Fibroblast of mammary gland (primary cell): ENCODE measurements at places on chromosomes 7 and 10.

DNA sequence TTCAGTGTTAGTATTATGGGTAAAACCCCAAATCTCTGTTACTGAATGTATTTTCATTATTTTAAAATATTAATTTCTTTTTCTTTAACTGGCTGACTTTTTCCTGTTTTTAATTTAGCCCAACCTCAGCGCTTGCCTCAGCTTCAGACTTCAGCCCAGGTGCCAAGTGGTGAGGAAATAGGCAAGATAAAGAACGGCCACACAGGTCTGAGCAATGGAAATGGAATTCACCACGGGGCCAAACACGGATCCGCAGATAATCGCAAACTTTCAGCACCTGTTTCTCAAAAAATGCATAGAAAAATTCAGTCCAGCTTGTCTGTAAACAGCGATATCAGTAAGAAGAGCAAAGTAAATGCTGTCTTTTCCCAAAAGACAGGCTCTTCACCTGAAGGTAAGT lies 57.5 kb downstream of the MDFIC start:
- peak; percentile 58 for DNase-seq

- peak; percentile 75 for DNase-seq
Measured at GRCh38 chr10:4661511-4662255, 164.3 kb upstream of the AKR1E2 start.

DNA sequence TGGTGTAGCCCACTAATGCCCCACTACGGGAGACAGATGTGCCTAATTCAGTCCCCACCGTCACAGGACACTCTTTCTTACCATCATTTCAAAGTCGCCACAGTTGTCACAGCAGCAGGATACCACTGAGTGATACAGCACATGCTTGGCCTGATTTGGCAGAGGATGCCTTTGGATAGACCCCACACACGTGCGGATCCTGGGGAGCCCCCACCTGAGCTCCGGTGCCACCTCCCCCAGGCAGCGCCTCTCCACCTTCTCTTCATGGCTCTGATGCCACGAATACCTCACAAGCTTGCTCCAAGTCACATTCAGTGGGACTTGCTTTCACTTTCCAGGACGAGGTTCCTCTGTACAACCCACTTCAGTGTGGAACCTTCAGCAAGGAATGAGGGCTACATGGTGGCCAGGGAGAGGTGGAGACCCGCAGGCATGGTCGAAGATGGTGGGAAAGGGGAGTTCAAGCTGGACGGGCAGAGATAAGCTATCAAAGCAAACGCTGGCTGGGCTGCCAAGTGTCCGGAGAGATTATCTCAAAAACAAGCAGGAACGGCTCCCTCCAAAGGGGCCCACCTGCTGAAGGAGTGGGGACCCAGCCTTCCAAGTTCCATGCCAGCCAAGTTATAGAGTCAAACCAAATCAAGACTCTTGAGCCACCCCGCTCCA lies 107.4 kb downstream of the ZRANB1 start:
- no peak for DNase-seq

- DNase-seq = no peak
Measured at GRCh38 chr10:117441361-117441760, 66.1 kb upstream of the PDZD8 start.

GRCh38 chr10:89213191-89213808 lies 6.2 kb upstream of the CH25H start:
- DNase-seq = peak; percentile 66

- DNase-seq = no peak
Measured at GRCh38 chr10:427761-428519, 261.5 kb downstream of the DIP2C start.

DNA sequence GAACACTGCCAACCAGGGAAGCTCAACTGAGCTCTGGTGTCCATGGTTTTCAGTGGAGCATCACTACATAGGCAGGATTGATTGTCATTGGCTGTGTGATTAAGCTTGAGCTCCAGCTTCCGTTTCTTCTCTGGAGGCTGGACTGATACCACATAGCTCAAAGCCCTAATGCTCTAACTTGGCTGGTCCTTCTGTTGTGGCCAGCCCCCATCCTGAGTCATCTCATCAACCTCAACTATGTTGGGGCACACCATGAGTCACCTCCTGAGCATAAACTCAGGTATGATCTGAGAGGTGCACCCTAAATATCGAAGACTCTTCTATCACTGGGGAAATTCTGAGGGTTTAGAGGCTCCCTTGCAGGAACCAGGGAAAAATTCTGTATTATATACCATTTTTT lies 114.5 kb upstream of the INHBA start:
- peak; percentile 70 for DNase-seq

GRCh38 chr10:83075016-83075814 lies 1064.1 kb upstream of the GHITM start:
- DNase-seq = no peak

DNA sequence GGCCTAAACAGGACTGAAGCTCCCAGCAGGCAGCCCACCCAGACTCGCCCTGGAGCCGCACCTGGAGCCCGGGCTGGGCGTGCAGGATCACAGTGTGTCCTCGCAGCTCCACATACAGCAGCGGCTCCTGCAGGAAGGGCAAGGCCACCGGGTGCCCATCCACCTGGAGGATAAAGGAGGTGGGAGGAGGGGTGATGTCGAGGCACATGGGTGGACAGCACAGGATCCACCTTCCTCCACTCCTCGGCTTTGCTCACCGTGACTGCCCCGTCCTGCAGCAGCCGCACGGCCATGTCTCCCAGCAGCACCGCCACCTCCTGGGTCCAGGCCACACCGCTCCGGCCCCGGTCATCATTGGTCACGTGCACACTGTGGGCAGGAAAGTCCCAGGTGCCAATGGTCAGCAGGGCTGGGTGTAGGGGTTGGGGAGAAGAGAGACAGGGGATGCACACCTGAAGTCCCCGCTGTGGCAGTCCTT lies 16.8 kb downstream of the ATP6V1F start:
- DNase-seq = no peak

DNA sequence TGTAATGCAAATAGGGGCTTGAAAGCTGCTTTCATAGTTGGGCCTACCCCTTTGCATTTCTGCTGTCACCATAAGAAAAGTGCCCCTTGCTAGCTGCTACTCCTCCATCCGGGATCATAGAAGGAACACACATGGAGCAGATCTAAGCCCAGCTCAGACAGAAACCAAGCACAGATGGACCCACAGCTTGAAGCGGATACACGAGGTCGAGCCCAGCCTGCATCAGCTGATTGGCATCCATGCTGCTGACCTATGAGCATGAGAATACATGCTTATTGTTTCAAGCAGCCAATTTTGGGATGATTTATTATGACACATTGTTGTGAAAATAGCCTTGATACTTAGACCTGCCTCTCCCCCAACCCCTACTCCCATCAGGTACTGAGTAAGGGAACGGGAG lies 109.2 kb downstream of the ZNF467 start:
- DNase-seq = no peak

GRCh38 chr10:81108516-81109199 lies 571.0 kb downstream of the SH2D4B start:
- DNase-seq = no peak

- peak; percentile 43 for DNase-seq
Measured at GRCh38 chr7:90747516-90747915, 151.4 kb downstream of the CDK14 start.

DNA sequence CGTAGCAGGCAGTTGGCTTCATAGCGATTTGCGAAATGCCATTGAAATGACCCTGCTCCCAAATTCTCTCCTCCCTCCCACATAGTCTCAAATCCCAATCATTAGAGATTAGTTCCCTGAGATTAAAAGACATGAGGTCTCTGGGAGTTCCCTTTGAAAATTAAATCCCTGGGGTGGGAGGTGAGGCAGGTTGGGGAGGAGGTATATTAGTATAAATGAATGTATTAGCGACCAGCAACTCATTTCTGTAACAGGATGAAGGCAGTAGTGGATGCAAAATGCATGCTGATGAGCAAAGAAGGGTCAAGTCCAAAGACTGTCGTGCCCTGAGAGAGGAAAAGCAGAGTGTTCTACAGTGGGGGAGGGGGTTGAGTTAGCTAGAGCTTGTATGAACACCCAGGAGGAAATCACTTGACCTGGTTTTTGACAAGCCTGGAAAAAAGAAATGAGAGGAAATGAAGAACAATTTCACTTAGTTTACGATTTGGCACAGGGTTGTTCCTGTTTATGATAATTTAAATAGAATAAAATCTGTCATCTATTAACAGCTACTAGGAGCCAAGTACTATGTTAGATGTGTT lies 79.6 kb upstream of the MTPN start:
- no peak for DNase-seq

GRCh38 chr7:139645572-139646523 lies 122.4 kb downstream of the CLEC2L start:
- DNase-seq = peak; percentile 90

- peak; percentile 6 for DNase-seq
Measured at GRCh38 chr7:37832194-37832593, 16.2 kb upstream of the NME8 start.

- DNase-seq = no peak
Measured at GRCh38 chr7:7399707-7400106, 136.0 kb downstream of the COL28A1 start.

DNA sequence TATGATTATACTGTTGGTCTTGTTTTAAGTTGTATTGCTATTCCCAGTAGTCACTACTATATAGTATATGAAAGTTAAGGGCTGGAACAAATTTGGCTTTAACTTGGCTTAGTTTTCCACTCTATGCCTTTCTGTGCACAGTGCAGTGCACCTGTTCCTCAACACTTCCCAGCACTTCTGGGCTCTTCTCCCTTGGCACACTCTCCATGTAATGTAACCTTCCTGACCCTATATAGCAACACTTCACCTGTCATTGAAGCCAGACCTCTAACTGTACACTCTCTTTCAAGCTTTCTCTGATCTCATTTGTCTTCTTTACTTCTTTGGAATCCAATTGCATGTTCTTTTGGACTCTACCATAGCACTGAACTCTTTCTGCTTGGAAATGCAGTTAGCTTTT lies 83.9 kb upstream of the SMIM30 start:
- no peak for DNase-seq

GRCh38 chr7:30133736-30134610 lies 813 bp upstream of the MTURN start:
- DNase-seq = no peak

DNA sequence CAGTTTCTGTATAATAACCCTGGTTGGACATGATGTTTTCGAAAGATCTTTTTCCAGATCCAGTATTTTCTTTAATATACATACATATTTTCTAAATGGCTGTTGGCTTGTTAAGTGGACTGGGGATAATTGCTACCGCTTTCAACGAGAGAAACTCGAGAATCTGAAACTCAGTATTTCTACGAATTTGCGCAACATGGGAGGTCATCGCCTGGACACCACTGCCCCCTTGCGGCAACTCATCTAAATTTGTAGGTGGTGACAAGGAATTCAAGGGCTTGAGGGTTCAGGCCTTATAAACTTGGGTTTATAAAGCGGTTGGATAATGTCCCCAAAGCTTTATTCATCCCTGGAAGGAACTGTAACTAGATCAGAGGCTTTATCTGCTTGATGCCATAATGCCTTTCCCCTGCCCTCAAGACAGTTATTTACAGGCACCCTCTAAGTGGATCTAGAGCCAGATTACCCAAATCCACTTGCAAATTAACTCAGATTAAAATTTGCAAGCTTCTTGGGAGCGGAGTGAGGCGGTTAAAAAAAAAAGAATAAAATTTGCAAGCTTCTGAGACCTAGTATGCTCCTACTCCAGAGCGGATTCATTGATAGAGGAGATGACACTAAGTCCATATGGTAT lies 21.3 kb upstream of the KCNK18 start:
- DNase-seq = peak; percentile 74

GRCh38 chr7:2958416-2959102 lies 85.1 kb downstream of the CARD11 start:
- no peak for DNase-seq

DNA sequence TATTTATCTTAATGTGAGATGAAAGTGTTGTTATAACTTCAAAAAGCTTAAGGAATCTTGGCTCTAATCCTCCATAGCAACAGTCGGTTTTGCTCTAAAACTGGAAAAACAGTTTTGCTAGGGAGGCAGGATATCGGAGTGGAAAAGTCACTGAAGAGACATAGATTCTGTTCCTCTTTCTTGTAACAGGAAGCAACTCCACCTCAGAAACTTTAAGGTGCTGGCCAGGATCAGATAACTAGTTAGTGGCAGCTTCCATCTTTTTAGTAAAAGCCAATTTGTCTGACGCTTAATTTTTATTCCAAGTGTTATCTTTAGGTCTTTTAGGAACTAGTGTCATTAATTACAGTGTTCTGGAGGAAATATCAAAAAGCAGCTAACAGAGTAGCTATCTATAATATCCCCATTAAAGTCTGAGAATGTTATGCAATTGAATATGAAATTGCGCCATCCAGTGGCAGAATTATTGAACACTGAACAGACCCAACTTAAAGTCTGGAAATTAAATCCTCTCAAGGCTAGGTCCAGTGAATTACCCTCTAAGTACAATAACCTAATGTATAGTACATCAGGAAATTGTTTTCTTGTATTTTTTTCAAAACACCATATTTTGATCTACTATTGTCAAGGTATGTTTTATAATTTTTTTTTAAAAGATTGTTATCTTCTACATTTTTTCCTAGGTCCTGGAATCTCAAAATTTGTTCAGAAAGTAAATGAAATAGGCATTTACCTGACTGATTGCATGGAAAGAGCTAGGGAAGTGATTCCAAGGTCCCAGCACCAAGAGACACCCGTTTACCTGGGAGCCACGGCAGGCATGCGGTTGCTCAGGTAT lies 65.9 kb upstream of the CC2D2B start:
- peak; percentile 68 for DNase-seq

DNA sequence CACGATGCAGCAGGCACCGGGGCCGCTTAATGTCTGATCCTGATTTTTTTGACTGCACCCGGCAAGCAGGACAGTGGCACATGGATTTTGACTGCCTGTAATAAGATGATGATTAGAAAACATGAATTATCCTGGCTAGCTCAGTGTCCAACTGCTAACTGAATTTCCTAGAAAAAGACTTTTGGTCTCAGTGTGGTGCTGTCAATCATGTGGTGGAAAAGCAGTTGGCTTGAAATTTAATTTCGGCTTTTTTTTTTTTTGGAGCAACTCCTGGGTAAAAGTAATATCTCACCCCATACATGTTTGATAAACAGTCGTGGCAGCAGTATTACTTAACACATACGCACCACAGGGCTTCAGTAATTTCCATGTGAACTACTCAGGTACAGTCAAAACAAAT lies 227.7 kb downstream of the FANK1 start:
- no peak for DNase-seq

- no peak for DNase-seq
Measured at GRCh38 chr7:78939669-78940068, 513.8 kb downstream of the MAGI2 start.

GRCh38 chr7:92609921-92610518 lies 19.8 kb upstream of the FAM133B start:
- DNase-seq = no peak

- no peak for DNase-seq
Measured at GRCh38 chr10:93397020-93397419, 85.1 kb downstream of the MYOF start.

GRCh38 chr10:129604333-129605032 lies 137.4 kb downstream of the MGMT start:
- no peak for DNase-seq
